ENCODE measurements at places on chromosomes 2 and 18.

GRCh38 chr2:88735853-88736252, 44.4 kb downstream of the RPIA start:
- DNase-seq, result no peak

GRCh38 chr18:460791-461190, 39.7 kb downstream of the COLEC12 start:
- DNase-seq, result no peak

GRCh38 chr2:136767030-136767429, 1.7 kb downstream of the THSD7B start:
- no peak for DNase-seq

- no peak for DNase-seq
Observed at GRCh38 chr2:143347901-143348414, 218.7 kb downstream of the ARHGAP15 start.

DNA sequence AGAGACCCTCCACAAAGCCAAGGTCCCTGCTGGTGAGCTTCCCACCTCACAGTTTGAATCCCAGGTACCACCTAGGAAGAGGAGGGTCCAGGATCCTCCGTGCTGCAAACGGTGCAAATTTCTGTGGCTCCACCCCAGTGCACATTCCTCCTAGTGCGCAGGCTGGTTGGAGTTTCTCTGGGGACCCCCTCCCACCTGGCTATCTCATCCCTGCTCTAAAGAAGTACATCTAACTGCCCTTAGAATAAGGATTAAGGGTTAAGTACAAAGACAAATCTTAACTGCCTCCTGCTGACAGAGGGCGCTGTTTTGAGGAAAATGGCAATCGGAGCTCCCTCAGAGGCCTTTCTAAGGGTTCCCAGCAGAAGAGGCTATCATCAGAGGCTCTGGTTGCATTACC, 109.6 kb upstream of the FSIP2 start:
- no peak for DNase-seq

GRCh38 chr2:141557329-141558095, 573.3 kb downstream of the LRP1B start:
- no peak for DNase-seq

- DNase-seq, result peak; percentile 11
Observed at GRCh38 chr18:12921178-12921577, 26.6 kb upstream of the SEH1L start.

Data from stimulated activated CD8-positive, alpha-beta memory T cell treated with anti-CD3 and anti-CD28 coated beads, Interleukin-7, amount 100 ng/mL, for 1 hour (primary cell).